Right atrium auricular region (tissue), 2 donors: ENCODE measurements at places on chromosomes 6 and 20. TPM values are rescaled to one million over a fixed set of nuclear protein-coding genes. Genes with fewer than 3 reads are reported as not detected.

DNA sequence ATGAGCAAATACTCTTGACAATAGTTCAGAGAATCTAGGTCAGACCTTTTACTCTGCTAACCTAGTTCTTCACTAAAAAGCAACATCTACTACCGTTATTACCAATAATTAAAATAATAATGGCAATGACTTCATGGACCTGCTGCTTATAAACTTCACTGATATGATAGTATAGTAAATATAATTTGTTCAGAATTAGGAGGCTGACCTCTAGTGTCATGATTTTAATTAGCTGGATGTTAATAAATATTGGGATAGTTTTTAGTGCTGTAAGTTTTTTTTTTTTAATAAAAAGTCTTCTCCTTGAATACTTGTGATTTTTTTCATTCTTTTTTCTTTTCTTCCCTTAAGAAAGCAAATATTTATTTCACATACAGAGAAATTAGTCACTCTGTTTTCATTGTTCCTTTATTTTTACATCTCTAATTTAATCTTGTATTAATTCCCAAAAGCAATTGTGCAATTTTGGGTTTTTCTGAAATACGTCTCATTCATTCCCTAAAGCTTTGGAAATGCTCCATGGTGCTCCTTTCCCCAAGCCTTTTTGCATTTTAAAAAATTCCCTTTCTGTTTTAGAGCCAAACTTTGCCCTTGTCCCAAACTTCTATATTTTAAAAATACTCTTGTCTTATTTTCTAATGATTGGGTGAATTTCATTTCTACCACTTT is 46.6 kb upstream of the UST start:
- DNase-seq: no peak

The PNPLA1 gene
- 0.20 TPM for total RNA-seq

DNA sequence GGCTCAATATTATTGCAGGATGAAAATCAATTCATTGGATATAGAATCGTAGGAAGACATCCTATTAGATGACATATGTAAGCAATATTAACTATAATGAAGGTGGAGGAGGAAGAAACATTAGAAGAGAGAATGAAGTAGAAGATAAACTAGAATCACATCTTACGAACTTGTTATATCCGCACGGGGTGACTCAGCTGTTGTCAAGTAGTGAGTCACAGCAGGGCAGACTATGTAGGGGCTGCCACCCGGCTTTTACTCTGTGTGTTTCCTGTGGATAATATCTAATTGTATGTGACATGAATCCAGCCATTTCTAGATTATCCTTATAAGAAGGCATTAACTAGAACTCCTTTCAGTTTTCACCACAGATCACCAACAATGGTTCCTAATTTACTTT is 520.2 kb downstream of the DOK5 start:
- no peak for DNase-seq

The GNRH2 gene
- total RNA-seq: not detected

The SNAP25 gene
- total RNA-seq: 0.74 TPM

DNA sequence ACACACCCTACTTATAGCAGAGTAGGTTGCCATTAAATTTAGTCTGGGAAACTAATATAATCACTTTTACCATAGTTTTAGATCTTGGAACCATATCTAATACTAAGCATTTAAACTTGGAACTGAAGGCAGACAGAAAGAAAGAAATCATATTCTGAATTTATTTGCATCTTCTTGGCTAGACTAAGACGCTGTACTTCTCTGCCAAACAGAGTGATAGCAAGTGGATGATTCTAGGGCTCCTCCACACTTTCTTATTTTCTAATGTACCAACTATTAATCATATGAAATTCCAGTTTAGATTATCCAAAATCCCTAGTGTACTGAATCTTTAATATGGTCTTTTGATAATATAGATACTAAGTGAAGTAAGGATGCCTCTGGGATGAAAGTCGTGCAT is 277.0 kb downstream of the CENPW start:
- DNase-seq: no peak

- DNase-seq: no peak
These were observed 51.5 kb downstream of the EZR start for GRCh38 chr6:158767709-158768108.

GRCh38 chr6:84758486-84758885 is 5.9 kb downstream of the TBX18 start:
- DNase-seq: no peak

DNA sequence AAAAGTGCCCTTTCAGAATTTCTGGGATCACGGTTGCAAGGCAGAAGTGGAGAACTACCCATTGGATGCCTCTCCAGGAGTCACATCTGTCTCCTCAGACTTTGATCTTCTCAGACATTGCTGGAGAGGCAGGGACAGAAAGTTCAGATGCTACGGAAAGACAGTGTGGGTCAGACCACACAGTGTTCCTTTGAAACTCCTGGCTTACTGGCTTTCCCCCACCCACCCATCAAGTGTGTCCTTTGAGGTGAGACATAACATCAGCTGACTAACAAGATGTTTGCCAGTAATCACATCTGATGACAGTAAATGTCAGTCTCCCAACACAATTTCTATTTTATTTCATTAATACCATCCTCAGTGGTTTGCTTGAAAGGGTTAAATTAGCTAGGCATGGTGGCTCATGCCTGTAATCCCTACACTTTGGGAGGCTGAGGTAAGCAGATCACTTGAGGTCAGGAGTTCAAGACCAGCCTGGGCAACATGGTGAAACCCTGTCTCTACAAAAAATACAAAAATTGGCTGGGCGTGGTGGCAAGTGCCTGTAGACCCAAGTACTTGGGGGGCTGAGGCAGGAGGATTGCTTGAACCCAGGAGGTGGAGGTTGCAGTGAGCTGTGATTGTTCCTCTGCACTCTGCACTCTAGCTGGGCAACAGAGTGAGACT is 67.2 kb upstream of the SNX9 start:
- DNase-seq: peak; percentile 30

- no peak for DNase-seq
These were observed 30.8 kb downstream of the DUSP22 start for GRCh38 chr6:322940-323729.

The CFB gene
- 126 TPM for total RNA-seq

- DNase-seq: no peak
These were observed 15.9 kb downstream of the GPR31 start for GRCh38 chr6:167141667-167142432.
